Stimulated activated CD4-positive, alpha-beta T cell treated with anti-CD3 and anti-CD28 coated beads, Interleukin-12 subunit alpha, Interleukin-12 subunit beta, amount 100 ng/mL, for 24 hours (primary cell): ENCODE measurements at places on chromosomes 16 and 17.

DNA sequence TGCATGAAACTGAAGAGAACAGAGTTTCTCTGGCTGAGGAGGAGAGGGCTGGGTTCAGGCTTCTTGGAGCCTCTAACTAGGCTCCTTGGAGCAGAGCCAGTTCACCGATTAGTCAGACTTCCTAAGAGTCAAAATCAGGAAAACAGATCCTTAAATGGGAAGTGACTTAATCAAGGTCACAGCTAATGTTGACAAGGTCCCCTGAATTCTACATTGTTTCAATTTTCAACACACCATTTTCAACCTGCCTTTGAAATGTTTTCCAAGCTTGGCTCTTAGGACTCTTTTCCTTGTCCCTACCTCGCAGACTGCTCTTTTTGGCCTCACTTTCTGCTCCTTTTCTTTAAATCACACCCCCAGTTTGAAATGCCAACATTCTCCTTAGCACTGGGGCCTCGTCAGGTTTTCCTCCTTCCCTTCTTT is 16.3 kb downstream of the MYL4 start:
- no peak for DNase-seq

DNA sequence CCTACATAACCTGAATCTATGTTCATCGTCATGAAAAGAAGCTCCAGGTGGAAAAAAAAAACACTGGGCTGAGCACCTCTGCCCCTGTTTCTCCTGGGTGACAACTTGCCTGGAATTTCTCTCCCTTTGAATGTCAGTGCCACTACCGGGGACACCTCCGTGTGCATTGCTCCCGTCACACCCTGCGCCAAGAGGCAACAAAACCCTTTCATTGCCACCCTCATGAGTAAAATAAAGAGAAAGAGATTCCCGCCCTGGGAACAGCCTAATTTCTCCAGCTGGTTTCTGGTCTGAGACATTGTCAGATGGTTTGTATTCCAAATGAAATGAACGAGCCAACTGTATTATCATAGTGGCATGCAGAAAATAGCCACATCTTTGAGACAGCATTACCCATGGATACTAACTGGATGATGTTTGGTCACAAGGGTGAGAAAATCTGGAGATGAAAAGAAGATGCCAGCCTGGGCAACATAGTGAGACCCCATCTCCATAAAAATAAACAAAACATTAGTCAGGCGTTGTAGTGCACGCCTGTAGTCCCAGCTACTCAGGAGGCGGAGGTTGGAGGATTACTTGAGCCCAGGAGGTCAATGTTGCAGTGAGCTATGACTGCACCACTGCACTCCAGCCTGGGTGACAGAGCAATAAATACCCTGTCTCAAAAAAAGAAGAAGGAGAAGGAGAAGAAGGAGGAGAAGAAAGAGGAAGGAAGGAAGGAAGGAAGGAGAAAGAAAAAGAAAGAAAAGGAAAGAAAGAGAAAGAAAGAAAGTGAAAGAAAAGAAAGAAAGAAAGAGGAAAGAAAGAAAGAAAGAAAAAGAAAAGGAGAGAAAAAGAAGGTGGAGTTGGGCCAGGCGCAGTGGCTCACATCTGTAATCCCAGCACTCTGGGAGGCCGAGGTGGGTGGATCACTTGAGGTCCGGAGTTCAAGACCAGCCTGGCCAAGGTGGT is 42.2 kb upstream of the ADCY9 start:
- DNase-seq = no peak

- no peak for DNase-seq
These were observed 7.8 kb upstream of the IRF8 start for GRCh38 chr16:85891033-85891775.

DNA sequence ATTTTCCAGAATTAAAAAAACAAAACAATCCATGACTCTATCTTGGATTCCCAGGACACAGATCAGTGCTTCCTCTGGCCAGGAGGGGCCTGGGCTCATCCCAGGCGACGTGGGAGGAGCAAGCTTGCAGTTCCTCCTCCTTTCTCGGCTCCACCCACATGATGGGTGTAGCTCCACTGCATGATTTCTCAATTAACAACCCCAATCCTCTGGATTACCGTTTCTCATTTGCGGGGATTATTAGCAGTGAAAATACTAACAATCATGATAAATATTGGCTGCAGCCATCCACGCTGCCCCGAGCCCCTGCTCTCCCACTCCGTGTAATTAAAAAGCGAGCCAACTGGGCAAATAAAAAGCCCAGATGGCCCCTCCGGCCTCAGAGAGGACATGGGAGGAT is 46.4 kb upstream of the SDK2 start:
- no peak for DNase-seq
